ENCODE measurements at places on chromosomes 3 and 15.

GRCh38 chr3:9682096-9682495 is 21.5 kb upstream of the CPNE9 start:
- no peak for DNase-seq

GRCh38 chr15:59303633-59304032 is 69.0 kb downstream of the MYO1E start:
- DNase-seq: no peak

DNA sequence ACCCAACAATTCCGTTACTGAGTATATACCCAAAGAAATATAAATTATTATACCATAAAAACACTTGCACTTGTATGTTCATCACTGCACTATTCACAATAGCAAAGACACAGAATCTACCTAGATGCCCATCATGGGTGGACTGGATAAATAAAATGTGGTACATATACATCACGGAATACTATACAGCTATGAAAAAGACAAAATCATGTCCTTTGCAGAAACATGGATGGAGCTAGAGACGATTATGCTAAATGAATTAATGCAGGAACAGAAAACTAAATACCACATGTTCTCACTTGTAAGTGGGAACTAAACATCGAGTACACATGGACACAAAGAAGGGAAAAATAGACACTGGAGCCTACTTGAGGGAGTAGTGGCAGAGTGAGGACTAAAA is 185.3 kb downstream of the PYDC2 start:
- DNase-seq: no peak

DNA sequence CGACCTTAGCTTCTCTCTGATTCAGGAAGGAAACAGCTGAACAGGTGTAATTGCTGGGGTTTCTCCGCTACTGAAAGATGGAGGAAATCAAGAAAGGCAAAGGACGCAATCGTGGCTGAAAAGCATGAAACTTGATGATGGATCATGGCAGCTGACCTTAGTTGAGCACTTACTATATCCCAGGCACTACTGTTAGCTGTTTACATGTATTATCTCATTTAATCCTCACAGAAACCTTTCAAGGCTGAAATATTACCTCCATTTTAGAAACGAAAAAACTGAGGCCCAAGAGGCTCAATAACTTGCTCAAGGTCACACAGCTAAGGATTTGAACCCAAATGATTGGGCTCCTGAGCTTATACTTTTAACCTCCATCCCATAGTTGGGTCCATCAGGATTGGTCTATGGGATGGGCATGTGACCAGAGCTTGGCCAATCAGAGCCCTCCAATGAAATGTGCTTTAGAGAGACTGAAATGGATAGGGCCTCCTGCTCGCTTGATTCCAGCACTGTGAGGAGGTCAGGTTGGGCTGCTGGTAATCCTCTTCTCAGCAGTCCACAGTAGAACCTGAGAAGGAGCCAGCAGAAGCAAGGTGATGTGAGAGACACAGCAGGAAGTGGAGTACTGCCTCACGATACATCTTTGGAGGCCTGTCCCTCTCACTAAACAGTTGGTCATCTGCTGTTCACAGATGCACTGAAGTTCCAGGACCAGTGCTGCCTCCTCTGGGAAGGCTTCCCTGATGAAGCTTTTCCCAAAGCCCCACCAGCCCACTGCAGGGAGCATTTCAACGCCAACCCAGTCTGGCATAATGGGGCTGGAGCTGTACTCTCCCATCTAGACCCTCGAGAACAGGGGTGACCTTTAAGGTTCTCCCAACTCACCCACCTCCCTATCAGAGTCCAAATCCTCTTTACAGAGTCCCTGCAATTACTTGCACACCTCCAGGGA is 10.4 kb downstream of the CLN6 start:
- DNase-seq: no peak

GRCh38 chr15:31255732-31256377 is 70.8 kb upstream of the KLF13 start:
- DNase-seq: no peak

- DNase-seq: no peak
Observed at GRCh38 chr3:42891042-42891441, 14.9 kb upstream of the ZNF662 start.

All from NCI-H1694 (cell line).